WTC11 (cell line): ENCODE measurements at places on chromosomes 1 and 21. TPM values are rescaled to one million over a fixed set of nuclear protein-coding genes. Genes with fewer than 3 reads are reported as not detected.

DNA sequence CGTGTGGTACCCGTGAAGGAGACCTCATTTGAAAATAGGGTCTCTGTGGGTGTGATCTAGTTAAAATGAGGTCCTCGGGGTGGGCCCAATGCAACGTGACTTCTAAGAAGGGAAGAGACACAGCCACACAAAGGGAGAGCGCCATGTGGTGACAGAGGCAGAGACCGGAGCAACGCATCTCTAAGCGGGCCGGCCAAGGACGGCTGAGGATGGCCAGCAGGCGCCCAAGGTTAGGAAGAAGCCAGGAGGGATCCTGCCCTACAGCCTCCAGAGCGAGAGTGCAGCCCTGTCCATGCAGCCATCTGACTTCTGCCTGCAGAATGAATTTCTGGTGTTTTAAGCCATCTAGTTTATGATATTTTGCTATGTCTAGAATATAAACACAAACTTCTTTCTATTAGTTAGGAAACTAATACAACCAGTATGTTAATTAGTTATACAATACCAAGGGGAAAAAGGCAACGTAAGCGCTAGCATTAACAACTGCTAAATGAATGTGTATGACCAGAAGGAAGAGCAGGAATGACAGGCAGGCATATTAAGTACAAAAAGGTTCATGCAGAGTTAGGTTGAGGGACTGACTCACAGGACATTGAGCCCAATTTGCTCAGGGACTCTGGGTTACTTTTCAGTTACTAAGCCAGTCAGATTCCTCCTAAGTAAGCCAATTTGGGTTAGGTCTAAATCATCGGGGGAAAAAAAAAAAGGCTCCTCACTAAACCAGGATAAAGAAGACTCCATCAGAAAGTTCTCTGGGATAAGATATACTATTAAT is 4.1 kb downstream of the CEP104 start:
- no peak overlapping the region for H3K4me3 ChIP-seq
- no peak for DNase-seq
- H3K27me3 ChIP-seq, result no peaks in the 10 kb centered on the region
- peaks cover 8% of the 10 kb centered on the region for H3K4me1 ChIP-seq
- peaks cover 4% of the 10 kb centered on the region; the same call in 1 of the 2 replicates for H3K36me3 ChIP-seq
- no peak overlapping the region for H3K27ac ChIP-seq

GRCh38 chr21:42547001-42547905 is 33.6 kb downstream of the SLC37A1 start:
- H3K4me3 ChIP-seq, result no peak overlapping the region
- H3K4me1 ChIP-seq, result peaks cover 27% of the 10 kb centered on the region
- no peak for DNase-seq
- H3K27ac ChIP-seq, result no peak overlapping the region; the same call in 1 of the 2 replicates
- peaks cover 51% of the 10 kb centered on the region for H3K36me3 ChIP-seq

GBP1 gene
- 0.20 to 0.44 TPM in 2 of 3 replicates, not detected in the other for total RNA-seq

SPRR5 gene
- total RNA-seq, result not detected in 3 replicates

DNA sequence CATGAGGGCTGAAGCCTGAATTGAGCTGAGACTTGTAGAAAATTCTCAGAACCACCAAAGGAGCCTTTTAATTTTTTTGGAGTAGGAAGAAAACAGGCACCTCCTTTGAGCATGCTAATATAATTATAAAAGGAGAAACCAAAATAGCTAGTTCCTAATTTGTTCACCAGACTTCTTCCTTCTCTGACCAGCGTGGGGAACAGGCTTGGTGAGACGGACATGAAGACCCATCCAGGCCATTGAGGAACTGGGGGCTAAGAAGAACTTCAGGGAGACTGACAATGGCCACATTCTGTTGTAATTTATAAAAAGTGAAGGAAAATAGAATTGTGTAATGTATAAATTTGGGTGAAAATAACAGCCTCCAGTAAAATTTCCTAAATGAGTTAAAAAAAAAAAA is 62.6 kb downstream of the MAN1C1 start:
- no peaks in the 10 kb centered on the region for H3K36me3 ChIP-seq
- H3K4me1 ChIP-seq, result peaks cover 22% of the 10 kb centered on the region
- no peaks in the 10 kb centered on the region for H3K27me3 ChIP-seq
- no peak for DNase-seq

DNA sequence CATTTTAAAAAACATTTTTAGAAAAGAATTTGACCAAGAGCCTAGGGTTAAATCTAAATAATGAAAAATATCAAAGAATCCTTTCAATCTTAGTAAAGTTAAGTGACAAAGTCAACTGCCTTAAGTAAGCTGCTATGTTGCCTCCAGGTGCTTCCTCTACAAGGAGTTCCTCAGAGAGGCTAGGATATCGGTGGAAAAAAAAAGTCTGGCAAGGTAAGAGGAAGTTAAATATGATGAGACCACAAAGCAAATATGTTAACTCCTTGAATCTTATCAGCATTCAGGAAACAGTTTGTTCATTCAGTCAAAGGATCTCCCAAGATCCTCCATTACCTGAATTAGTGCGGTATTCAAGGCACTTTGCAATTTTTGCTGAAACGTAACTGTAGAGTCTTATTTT is 563.5 kb downstream of the PTPRC start:
- DNase-seq, result no peak
- H3K4me1 ChIP-seq, result no peaks in the 10 kb centered on the region
- H3K27me3 ChIP-seq, result no peaks in the 10 kb centered on the region
- H3K4me3 ChIP-seq, result no peak overlapping the region

DNA sequence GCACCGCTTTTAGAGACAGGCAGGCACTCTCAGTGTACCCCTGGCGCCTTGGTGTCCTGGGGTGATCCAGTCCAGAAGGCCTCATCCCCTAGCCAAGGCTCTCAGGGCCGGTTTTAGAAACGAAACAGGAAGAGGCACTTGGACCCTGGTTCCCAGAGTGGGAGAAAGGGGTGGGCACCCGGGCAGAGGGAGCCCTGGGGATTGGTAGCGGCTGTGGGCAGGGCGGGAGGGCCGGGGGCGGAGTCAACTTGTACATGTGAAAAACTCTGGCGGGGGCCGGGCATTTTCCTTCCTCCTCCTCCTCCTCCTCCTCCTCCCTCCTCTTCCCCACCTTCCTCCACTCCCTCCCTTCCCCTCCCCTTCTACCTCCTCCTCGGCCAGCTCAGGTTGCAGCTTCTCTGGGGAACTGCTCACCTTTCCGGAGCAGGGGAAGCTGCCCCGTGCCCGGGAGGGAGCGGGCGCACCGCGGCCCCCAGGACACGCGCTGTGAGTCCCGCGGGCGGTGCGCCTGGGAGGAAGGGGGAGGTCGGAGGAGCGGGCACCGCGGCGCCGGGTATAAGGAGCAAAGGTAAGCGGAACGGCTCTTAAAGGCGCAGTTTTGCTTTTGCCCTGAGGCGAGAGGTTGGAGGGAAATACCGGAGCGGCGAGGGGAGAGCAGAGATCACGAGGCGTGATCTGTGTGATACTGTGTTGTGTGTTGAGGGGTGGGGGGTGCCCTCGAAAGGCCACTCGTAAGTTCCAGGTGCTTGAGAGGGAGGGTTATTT is at the start of gene CDK18:
Gene CDK18, plus strand, starts transcription at position 359 of the 765 bp plus-strand sequence. CDS start 18,499 bp downstream, outside the sequence.
- H3K27ac ChIP-seq, result peak within 1 kb of the TSS; percentile 19; the same call in 1 of the 2 replicates
- H3K4me1 ChIP-seq, result peaks cover 57% of the 10 kb centered on the region
- peak; percentile 85 for DNase-seq
- peaks cover 10% of the 10 kb centered on the region; the same call in 1 of the 2 replicates for H3K36me3 ChIP-seq
- no peaks in the 10 kb centered on the region for H3K27me3 ChIP-seq
- H3K4me3 ChIP-seq, result peak within 1 kb of the TSS; percentile 85

- no peak overlapping the region for H3K27ac ChIP-seq
- peaks cover 7% of the 10 kb centered on the region for H3K27me3 ChIP-seq
- peaks cover 15% of the 10 kb centered on the region for H3K4me1 ChIP-seq
- peak; percentile 88 for DNase-seq
- no peak overlapping the region; the same call in 1 of the 2 replicates for H3K4me3 ChIP-seq
- peaks cover 3% of the 10 kb centered on the region; the same call in 1 of the 2 replicates for H3K36me3 ChIP-seq
Measured at GRCh38 chr1:3683992-3684391, 31.7 kb downstream of the TP73 start.

GRCh38 chr1:37954316-37954971 is 7.6 kb upstream of the INPP5B start:
- no peak overlapping the region for H3K27ac ChIP-seq
- H3K4me3 ChIP-seq, result no peak overlapping the region
- peaks cover 19% of the 10 kb centered on the region for H3K36me3 ChIP-seq
- DNase-seq, result no peak
- peaks cover 3% of the 10 kb centered on the region; the same call in 1 of the 2 replicates for H3K4me1 ChIP-seq

- no peak for DNase-seq
- no peak overlapping the region for H3K27ac ChIP-seq
Measured at GRCh38 chr1:196873385-196873784, 14.5 kb upstream of the CFHR4 start.

- no peak overlapping the region for H3K4me3 ChIP-seq
- no peaks in the 10 kb centered on the region for H3K27me3 ChIP-seq
- no peaks in the 10 kb centered on the region for H3K36me3 ChIP-seq
- no peak overlapping the region for H3K27ac ChIP-seq
Measured at GRCh38 chr1:166189126-166189525, 22.3 kb upstream of the FAM78B start.

GRCh38 chr1:236904892-236905741 is 99.1 kb downstream of the MT1HL1 start:
- peaks cover 9% of the 10 kb centered on the region; the same call in 1 of the 2 replicates for H3K27me3 ChIP-seq
- no peak overlapping the region for H3K27ac ChIP-seq
- peaks cover 14% of the 10 kb centered on the region for H3K36me3 ChIP-seq
- peaks cover 2% of the 10 kb centered on the region for H3K4me1 ChIP-seq
- no peak for DNase-seq

C1orf105 gene
- not detected in 3 replicates for total RNA-seq

GRCh38 chr1:48761411-48761810 is 15.3 kb downstream of the BEND5 start:
- H3K36me3 ChIP-seq, result peaks cover 33% of the 10 kb centered on the region
- H3K27ac ChIP-seq, result no peak overlapping the region
- H3K4me1 ChIP-seq, result peaks cover 12% of the 10 kb centered on the region
- H3K4me3 ChIP-seq, result no peak overlapping the region
- no peak for DNase-seq
- H3K27me3 ChIP-seq, result no peaks in the 10 kb centered on the region

DNA sequence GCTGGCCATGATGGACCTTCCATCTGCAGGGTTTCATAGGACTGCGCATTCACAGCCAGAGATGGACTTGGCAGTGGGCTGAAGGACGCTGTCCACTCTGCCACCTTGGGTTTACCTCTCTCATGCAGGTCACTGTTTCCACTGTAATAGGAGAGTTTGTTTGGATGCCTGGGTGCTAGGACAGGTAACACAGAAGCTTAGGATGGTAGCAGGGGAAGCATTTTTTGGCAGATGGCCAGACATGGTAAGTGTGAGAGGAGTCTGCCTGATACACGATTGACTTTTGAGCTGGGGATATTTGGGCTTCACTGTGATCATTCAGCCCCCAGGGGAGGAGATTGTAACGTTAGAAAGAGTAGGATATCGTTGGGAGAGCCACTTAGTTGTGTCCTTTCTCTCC is 11.8 kb downstream of the PSEN2 start:
- H3K27me3 ChIP-seq, result no peaks in the 10 kb centered on the region
- H3K36me3 ChIP-seq, result peaks cover 34% of the 10 kb centered on the region
- no peak for DNase-seq
- no peak overlapping the region for H3K27ac ChIP-seq
- H3K4me3 ChIP-seq, result no peak overlapping the region

GRCh38 chr1:153231785-153232184 is 14.4 kb downstream of the PRR9 start:
- H3K4me1 ChIP-seq, result no peaks in the 10 kb centered on the region
- H3K4me3 ChIP-seq, result no peak overlapping the region
- H3K36me3 ChIP-seq, result no peaks in the 10 kb centered on the region
- peaks cover 3% of the 10 kb centered on the region; the same call in 1 of the 2 replicates for H3K27me3 ChIP-seq
- DNase-seq, result no peak

- no peaks in the 10 kb centered on the region for H3K36me3 ChIP-seq
- H3K4me1 ChIP-seq, result peaks cover 8% of the 10 kb centered on the region
- no peaks in the 10 kb centered on the region for H3K27me3 ChIP-seq
- no peak overlapping the region for H3K4me3 ChIP-seq
- no peak overlapping the region for H3K27ac ChIP-seq
Measured at GRCh38 chr1:199243423-199244061, 604.7 kb downstream of the PTPRC start.

DNA sequence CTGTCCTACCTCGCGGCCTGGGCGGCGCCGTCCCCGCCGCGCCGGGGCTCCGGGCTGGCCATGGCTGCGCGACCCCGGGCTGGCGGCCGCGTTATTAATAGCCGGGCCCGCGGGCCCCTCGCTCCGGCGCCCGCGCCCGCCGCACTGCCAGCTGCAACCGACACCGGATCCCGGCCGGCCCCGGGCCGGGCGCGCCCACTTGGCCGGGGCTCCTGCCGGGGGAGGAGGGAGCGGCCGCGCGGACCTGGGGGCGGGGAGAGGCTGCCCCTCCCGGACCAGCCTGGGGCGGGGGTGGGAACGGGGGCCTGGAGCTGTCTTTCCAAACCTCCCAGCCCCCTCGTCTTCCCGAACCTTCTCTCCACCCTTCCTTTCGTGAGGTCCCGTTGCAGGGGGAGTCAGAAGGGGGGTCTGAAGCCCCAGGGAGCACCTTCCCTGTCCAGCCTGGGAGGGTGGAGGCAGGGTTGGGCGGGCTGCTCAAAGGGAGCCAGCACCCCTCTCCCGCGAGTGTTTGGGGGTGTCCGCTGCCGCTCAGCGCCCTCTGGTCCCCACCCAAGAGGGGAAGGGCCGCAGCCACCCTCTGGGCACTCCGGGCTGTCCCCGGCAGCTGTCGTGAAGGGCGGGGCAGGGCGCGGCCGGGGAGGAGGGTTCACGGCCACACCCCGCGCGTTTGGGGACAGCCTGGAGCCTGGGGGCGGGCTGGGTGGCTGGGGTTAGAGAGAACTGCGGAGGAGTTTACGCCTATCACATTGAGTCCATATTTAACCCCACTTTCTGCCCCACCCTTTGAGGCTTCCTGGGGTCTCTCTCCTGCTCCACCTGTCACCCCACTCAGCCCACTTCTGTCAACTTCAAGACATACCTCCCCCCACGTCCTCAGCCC is at the start of gene SYNC:
Gene SYNC, minus strand, starts transcription at position 172 of the 880 bp plus-strand sequence. Its CDS starts 110 bp downstream, at position 62.
- peak within 1 kb of the TSS; percentile 70 for H3K4me3 ChIP-seq
- no peaks in the 10 kb centered on the region for H3K36me3 ChIP-seq
- H3K27me3 ChIP-seq, result peaks cover 59% of the 10 kb centered on the region
- H3K27ac ChIP-seq, result no peak within 1 kb of the TSS
- DNase-seq, result no peak

LCE1B gene
- total RNA-seq, result not detected in 3 replicates

GRCh38 chr1:235820061-235820460 is 46.6 kb downstream of the LYST start:
- no peak for DNase-seq
- peaks cover 7% of the 10 kb centered on the region; the same call in 1 of the 2 replicates for H3K4me1 ChIP-seq
- H3K27me3 ChIP-seq, result no peaks in the 10 kb centered on the region
- no peak overlapping the region for H3K4me3 ChIP-seq

DNA sequence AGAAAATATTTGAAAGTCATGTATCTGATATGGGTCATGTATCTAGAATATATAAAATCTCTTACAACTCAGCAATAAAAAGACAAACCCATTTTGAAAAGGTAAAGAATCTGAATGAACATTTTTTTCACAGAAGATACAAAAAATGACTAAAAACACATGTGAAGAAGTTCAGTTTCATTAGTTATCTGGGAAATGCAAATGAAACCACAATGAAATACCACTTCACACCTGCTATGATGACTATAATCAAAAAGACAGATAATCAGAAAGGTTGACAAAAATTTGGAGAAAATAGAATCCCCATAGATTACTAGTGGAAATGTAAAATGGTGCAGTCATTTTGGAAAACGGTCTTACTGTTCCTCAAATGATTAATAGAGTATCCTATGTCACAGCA is 631.0 kb downstream of the MRPL39 start:
- H3K27me3 ChIP-seq, result no peaks in the 10 kb centered on the region
- no peak overlapping the region for H3K4me3 ChIP-seq
